Amniotic stem cell (primary cell): ENCODE measurements at places on chromosomes 2 and 18.

DNA sequence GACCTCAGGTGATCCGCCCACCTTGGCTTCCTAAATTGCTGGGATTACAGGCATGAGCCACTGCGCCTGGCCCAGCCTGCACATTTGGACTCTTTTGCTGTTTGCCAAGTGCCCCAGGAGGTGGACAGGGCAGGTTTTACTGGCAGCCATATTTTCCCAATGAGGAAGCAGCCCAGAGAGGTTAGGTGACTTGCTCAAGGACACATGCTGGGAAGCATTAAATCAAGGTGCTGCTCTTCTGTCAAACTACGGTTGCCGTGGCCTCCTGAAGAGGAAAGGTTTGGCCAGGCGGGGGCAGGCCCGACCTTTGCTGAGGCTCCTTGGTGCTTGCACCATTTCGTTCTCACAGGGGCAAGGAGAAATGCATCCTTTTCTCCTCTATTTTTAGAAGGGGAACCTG is 44.0 kb downstream of the DNMT3A start:
- DNase-seq, result no peak

DNA sequence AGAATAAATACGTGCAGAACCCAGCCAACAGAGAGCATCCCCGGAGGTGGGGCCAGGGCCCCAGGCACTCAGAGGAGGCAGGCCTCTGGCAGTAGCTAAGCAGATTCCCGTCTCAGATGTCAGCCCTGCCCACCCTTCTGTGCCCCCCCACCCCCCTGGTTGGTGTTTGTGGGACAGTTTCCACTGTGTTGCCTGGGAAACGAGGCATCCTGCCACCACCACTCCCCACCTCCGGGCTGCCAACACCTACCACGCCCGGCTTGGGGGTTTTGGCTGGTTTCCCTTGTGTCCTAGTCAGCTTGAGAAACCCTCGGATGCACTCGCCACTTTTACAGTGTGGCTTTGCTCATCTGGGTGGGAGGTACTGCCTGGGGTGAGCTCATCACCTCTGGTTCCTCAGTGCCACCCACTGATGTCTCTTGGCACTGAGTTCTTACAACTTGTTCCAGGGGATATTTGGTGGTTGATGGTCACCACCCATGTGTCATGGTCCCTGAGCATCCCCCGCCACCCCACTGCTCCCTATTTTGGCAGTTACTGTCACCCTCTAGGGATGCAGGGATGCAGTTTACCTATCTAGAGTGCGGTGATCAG is 72.4 kb upstream of the YWHAQ start:
- peak; percentile 32 for DNase-seq

DNA sequence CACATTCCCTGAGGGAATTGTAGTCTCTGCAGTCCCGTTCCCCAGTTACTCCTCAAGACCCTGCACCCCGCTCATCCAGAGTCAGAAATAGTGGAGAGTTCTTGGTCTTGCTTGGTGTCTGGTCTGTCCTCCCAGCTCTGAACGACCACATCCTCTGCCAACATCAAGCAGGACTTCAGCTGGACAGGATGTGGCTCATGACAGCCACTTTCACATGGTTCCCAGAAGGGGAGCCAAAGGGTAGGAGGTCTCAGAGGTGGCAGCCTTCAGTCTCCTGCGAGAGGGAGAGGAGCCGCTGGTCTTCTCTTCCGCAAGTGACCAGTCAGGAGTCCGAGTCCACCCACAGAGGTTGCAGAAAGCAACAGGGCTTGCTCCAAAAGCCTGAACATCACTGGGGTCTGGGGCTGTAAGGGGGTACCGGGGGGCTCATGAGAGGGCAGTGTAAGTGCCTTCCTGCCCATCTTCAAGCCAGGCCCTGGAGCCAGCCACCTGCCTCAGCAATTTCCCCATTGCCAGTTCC is 29.8 kb downstream of the B3GNT7 start:
- DNase-seq, result no peak

DNA sequence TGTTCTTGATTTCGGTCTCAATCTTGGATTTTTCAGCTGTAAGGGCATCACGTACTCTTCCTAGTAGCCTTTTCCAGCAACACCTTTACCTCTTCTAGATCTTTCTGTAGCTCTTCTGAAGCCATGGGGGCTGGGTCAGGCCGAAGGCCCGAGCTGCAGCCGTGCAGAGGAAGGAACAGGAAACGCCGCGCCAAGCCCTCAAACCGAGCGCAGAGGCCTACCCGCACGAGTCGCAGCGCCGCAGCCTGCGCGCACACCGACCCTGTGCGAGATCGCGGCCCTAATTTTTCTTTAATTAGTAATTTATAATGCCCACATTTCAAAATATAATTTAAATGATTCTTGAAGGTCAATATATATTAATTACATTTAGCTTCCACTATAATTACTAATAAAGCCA is 483.8 kb downstream of the NUP35 start:
- DNase-seq, result no peak

GRCh38 chr2:237790353-237790752 is 8.2 kb upstream of the RBM44 start:
- DNase-seq, result no peak

DNA sequence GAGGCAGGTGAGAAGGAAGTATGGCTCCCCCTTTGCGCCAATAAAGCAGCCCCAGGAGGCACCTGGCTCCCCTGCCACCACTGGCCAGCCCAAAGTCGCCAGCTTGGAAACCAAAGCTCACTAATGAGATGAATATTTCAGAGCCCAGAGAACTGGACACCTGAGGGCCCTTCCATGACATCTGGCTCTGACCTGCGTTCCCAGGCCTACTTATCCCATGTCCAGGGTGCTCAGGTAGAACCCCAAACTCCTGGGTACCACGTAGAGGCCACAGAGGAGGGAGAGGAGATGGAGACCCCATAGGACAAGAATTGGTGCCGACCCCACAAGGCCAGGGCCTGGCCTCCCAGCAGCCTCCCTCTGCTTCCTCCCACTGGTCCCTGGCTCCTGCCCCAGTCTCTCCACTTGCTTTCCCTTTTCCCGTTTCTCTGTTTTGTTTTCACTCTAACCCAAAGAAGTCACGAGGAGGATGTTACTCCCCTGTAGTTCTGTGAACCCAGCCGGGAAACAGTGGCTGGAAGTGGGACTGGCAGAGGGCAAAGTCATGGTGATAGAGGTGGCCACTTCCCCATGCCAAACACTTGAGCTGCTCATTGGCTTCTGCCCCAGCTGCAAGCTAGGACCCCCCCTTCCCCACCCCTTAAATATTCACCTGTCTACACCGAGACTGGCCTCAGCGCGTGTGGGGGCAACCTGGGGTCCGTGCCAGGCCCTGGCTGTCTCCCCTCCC is 820 bp downstream of the TMBIM1 start:
- DNase-seq, result peak; percentile 4

DNA sequence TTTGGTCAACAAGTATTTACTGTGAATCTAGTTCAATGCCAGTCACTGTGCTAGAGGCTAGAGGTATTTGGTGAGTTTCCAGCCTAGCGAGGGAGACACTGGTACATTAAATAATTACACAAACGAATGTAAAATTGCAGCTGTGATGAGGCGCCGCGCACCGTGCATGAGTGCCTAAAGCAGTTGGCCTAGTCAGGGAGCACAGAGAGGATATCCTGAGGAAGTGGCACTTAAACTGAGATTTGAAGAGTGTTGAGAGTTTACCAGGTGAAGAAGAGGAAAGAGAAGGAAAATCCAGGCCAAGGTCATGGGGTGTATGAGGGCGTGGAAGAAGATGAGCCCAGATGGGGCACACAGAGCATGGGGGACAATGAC is 157.6 kb upstream of the NDUFV2 start:
- DNase-seq, result no peak

DNA sequence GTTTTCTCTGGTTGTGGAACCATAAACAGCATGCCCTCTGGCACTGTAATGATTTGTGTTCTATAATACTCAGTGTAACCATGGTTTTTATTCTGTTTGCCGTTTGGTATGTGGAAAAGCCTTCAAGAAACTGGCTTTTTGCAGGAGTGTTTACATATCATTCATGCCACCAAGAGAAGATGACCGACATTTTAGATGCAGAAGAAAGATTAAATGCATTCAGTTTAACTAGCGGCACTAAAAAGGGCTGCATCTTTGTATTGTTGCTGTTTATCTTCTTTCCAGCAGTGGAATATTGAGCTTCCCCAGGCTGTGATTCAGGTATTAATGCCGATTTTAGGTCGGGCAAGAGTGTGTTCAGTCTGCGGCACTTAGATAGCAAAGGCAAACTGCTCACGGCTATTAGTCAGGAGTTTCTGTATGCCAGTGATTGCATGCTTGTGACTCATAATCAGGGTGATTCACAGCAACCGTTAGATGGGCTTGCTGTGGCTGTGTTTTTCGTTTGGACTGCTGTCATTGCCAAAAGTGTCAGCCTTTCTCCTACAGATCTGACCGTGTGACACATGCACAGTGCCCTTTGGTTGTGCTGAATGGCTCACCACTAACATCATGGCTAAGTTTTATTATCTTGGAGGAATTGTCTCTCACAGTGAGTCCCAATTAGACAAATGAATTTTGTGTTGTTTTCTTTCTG is 479.7 kb downstream of the PARD3B start:
- peak; percentile 97 for DNase-seq

DNA sequence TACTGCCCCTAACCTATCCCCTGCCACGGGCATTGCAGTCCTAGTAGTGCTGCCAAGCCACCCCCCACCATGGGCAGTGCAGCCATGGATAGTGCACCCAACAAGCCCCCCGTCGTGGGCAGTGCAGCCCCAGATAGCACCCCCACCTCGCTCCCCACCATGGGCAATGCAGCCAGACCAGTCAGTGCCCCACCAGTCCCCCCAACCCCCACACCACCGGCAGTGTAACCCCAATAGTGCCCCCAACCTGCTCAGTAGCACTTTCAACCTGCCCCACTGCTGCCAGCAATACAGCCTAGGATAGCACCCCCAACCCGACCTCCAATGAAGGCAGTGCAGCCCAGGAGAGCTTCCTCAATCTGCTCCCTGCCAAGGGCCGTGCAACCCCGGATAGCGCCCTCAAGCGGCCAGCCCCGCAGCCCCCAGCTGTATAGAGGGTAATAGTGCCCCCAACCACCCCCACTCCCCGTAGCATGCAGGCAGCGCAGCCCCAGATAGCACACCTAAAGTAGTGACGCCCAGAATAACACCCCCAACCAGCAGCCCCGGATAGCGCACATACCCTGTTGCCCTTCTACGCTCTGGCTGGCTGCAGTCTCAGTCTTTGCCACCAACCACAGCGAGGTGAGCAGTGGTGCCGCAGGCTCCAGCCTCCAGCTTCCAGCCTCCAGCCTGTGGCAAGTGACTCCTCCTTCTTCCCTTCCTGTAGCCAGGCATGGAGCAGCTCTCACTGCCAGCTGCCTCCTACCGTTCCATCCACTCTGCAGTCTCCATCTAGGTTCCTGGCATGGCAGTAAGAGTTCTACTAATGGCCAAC is 45.4 kb upstream of the ANKRD62 start:
- no peak for DNase-seq

- DNase-seq, result no peak
These were observed 9.1 kb downstream of the PCARE start for GRCh38 chr2:29065068-29065811.

GRCh38 chr2:8644605-8645175 is 37.2 kb upstream of the ID2 start:
- DNase-seq, result no peak

- no peak for DNase-seq
These were observed 76.5 kb upstream of the RAB6C start for GRCh38 chr2:129902731-129903585.

- no peak for DNase-seq
These were observed 34.1 kb upstream of the FAP start for GRCh38 chr2:162277381-162277780.

DNA sequence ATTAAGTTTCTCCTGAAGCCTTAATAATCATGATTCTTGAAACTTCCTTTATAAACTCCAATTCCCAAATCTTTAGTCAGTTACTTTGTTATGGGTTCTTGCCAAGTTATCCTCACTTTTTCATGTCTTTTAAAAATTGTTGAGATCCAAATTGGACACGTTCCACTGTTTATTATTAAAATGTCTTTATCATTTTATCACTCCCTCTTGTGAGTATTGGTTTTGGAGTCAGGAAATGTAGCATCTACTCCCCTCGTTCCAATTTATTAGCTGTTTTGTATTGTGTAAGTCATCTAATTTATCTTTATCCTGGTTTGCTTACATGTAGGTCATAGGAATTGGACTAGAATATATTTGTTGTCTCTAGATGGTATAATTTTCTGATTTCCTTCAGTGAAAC is 213.1 kb upstream of the SLC39A10 start:
- no peak for DNase-seq

- no peak for DNase-seq
These were observed 17.5 kb downstream of the PECR start for GRCh38 chr2:216064014-216064630.

- DNase-seq, result no peak
These were observed 101.9 kb downstream of the AQP4 start for GRCh38 chr18:26763446-26764110.

DNA sequence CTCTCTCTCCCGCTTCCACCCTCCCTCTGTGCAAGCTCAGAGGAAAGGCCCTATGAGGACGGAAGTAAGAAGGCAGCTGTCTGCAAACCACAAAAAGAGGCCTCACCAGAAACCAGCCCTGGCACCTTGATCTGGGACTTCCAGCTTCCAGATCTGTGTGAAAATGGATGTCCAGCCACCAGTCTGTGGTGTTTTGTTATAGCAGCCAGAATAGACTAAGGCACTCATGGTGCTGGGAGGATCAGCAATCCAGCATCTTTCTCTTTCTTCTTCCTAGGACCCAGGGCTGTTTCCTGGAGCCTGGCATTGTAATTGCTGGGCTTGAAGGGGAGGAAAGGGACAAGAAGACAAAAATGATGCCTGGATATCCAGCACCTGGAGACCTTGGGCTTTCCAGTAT is 122.5 kb downstream of the SOCS6 start:
- no peak for DNase-seq
